ENCODE measurements at places on chromosomes 3 and 15. TPM values are rescaled to one million over a fixed set of nuclear protein-coding genes. Genes with fewer than 3 reads are reported as not detected.
A peak's percentile ranks its signal among the peaks of the same experiment; 100 is the strongest.

GRCh38 chr3:62872318-62872717 lies 2.9 kb downstream of the CADPS start:
- no peak for DNase-seq

- no peak for DNase-seq
Measured at GRCh38 chr15:28169366-28169765, 70.3 kb upstream of the OCA2 start.

DNA sequence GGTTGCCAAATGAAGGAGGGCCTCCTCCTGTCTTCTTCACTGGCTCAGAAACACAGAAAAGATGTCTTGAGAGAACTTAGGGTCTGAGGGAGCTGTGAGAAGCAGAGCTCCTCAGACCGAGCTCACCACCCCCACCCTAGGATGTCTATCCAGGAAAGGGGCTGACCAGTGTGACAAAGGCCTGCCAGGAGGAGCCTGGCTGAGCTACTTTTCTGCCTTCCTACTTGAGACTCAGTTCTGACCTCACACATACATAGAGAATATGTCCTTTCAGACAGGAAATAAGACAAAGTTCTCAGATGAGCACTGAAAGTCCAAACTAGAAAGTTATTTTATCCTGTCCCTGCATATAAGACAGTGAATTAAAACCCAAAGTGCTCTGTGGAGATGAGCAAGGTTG lies 54.5 kb downstream of the KIF9 start:
- DNase-seq: no peak

DNA sequence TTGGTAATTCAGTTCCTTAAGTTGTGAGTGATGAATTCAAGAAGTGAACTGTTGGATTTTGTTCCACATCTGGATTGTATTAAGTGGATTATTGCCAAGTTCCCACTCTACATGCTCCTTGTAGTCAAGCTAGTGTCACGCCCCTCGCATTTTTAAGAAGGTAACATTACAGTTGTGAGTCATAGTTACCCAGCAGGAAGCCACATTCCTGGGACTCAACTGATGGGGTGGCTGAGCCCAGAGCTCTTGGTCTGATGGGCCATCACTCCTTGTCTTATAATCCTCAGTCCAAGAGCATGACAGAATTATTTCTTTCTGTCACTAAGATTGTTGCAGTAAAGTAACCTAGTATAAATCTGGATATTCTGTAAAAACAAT lies 102.7 kb downstream of the PTPRG start:
- DNase-seq: no peak

- peak; percentile 46 for DNase-seq
Measured at GRCh38 chr3:187743195-187744141, 1.8 kb downstream of the BCL6 start.

- no peak for DNase-seq
Measured at GRCh38 chr3:176767385-176767784, 429.9 kb downstream of the TBL1XR1 start.

Gene TAGLN3
- not detected for total RNA-seq

Gene SLC12A1
- total RNA-seq: 0.68 TPM

All from thoracic aorta (tissue), 2 donors.